ENCODE measurements at places on chromosomes 12 and 14. TPM values are rescaled to one million over a fixed set of nuclear protein-coding genes. Genes with fewer than 3 reads are reported as not detected.

Gene PRKAB1
- 19.9 TPM for total RNA-seq

Gene SELPLG
- 1.5 TPM for total RNA-seq

Gene AVPR1A
- total RNA-seq: 0.41 TPM

Gene ADAM21
- total RNA-seq: 0.25 TPM

Gene P2RX2
- total RNA-seq: not detected

Gene RNU4-1
- total RNA-seq: under 0.01 TPM

Gene STAB2
- total RNA-seq: 0.08 TPM

Gene IAPP
- total RNA-seq: not detected

Gene DLGAP5
- total RNA-seq: 23.8 TPM
